Hematopoietic multipotent progenitor cell treated with erythropoietin and hydrocortisone succinate and interleukin-3 and kit ligand, for 17 days (in vitro differentiated cells): ENCODE measurements at places on chromosomes 1 and 21.

DNA sequence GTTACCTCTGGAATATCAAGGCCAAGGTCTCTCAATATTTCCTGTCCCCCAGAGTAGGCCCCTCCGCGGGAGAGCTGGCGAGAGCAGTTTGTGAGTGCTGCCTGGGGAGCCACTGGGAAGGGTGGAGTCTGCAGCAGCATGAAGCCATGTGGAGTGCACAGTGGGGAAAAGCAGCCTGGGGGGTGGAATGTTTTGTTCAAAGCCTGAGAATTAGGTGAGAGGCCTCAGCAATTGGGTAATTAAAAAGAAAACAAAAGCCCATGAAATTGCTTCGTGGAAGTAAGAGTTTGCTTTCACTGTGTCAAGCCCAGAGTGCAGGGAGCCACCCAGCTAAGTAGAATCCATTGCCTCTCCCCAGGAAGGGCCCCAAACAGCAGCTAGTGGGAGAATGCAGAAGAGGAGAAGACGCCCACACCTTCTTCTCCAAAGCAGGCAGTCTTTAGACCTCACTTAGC lies 30.2 kb upstream of the DISC1 start:
- no peak for DNase-seq

- no peak for DNase-seq
Measured at GRCh38 chr1:116382857-116383483, 9.9 kb downstream of the ATP1A1 start.

DNA sequence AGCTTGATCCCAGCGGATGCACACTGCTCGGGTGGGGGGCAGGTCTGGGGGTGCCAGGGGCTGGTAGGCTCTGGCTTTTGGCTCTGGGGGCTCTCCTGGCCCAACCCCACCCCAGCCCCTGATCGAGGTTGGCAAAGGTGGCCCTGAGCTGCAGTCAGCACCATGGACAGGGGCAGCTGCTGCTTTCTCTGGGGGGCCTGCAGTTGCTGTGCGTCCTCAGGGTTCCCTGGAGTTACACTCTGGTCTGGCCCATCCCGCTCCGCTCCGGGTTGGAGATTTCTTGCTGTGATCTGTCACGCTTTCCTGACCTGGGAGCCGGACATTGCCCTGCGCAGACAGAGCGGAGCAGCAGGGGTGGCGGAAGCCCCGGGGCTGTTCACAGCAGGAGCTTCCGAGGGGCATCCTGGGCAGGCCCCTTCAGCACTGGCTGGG lies 8.0 kb upstream of the PLCH2 start:
- DNase-seq: no peak

GRCh38 chr1:43491061-43491460 lies 37.3 kb upstream of the HYI start:
- DNase-seq: no peak

GRCh38 chr1:67883069-67883468 lies 49.8 kb upstream of the GNG12 start:
- no peak for DNase-seq

- DNase-seq: peak; percentile 45
Measured at GRCh38 chr1:62391369-62391971, 45.4 kb upstream of the USP1 start.

- no peak for DNase-seq
Measured at GRCh38 chr21:14080764-14081096, 130.0 kb downstream of the LIPI start.

DNA sequence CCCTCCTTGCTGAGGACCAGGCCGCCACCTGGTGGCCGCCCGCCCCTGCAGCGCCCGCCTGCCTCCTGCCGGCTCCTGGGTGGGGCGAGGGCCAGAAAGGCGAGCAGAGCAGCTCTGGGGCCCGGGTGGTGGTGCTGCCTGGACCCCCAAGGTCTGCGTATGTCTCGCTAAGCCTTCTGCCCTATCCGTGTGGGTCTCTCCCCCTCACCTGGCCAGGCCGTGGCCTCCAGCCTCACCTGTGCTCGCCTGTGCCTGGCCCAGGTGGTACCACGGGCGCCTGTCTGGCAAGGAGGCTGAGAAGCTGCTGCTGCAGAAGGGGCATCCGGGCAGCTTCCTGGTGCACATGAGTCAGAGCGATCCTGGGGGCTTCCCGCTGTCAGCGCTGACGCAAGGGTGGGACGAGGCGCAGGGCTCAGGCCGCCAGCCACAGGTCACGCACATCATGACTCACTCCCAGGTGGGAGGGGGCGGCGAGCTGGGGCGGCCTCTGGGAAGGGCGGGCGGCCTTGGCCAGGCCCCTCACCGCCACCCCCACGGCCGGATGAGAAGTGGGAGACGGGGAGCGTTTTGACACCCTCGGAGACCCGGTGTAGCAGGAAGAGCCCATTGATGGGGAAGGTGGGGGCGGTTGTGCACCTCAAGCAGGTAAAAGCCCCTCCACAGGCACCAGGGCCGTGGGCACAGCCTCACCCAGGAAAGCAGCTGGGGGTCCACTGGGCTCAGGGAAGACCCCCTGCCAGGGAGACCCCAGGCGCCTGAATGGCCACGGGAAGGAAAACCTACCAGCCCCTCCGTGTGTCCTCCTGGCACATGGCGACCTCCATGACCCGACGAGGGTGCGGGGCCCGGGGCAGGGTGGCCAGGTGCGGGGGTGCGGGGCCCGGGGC lies 9.9 kb downstream of the RNF223 start:
- DNase-seq: peak; percentile 46

DNA sequence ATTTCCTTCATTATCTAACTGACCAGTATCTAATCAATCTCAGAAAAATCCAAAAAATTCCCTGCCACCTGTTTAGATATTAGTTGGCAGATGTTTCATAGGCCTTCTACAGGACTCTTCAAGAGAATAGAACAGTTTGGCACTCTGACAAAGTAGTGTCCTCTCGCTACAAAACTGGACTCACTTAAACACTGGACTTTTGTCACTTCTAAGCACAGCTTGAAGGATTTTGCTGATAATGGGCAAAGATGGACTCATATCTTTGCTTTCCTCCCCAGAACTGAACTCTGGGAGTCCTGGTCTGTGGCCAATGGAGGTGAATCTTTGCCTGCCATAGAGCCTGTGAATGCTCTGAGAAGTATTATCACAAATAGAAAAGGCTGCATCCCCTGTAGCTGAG lies 58.2 kb upstream of the ZNF326 start:
- DNase-seq: no peak

DNA sequence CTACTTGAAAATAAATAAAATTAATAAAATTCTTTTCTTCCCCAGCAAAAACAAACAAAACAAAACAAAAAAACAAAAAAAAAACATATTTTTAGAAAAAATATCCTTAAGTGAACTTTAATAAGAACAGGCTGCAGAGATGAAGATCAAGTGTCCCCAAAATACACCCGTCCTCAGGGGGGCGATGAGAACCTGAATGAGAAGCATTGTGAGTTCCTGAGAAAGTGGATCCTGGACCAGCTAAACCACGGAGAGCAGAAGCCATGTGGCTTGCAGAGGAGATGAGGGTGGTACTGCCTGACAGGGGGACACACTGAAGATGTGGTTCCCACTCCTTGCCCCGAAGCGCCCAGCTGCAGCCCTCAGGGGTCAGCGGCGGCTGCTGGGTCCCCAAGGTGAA lies 89.3 kb downstream of the ITPKB start:
- DNase-seq: no peak

DNA sequence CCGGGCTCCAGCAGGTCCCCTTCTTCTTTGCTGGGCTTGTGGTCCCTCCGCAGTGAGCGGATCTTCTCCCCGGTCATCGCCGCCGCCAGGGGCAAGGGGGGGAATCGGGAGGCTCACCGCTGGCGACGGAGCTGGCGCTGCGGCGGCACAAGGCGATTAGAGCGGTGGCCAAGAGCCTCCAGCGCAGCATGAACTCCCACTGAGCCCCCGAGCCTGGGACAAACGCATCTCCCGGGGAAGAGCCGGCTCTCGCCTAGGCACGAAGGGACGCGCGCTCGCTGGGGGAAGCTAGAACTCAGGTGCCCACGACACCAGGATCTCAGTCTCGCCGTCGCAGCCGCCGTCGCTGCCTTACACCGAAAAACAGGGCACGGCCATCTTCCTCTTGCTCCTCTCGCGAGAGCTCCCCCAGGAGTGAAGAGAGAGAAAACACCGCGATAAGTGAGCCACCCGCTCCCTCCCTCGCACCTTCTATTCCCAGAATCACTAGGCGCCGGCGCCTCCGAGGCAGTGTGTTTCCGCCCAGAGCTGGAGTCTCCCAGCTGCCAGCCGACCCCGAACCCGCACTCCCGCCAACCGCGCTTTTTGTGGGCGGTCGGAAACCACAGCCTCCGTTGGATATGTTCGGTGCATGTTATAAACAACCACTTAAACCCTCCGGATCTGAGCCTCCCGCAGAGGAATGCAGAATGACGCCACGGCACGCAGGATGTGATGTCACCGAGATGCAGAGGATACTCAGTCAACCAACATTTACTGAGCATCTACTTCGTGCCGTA lies at the start of gene ANKRD13C:
TSS of gene ANKRD13C (minus strand) at position 391 of the 779 bp plus-strand sequence. CDS start at position 77, 314 bp downstream.
- DNase-seq: peak; percentile 95

DNA sequence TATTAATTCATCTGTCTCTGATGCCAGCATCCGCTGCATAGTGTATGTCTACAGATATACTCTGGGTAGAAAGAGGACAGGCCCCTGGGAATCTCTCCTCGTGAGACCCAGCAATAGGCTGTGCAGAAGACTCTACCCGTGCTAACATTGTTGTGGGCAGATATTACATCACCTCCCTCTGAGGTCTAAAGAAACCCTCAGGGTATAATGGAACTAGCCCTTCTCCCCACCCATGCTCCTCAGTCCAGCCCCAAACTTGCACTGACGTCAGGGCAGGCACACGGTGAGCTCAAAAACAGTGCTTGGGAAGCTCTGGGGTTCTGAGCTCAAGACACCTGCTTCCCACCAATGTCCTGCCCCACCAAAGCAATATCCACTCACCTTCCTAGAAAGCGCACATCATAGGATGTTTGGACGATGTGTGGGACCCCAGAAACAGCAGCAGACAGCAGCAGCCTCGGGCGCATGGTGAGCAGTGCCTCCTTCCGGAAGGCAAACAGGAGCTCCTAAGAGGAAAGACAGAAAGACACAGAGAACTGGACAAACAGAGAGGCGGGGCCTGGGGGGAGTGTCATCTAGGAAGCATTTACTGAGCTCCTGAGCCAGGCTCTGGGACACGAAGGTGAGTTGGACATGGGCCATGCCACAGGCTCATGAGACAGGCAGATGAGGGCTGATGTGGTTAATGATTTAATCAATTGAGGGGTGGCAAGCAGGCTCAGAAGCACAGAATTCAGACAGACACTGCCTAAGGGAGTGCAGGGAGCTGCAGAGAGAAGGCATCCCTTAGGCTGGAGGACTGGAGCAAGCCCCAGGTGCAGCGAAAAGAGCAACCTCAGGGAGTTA lies 4.8 kb downstream of the OVGP1 start:
- DNase-seq: no peak

GRCh38 chr21:46264690-46265144 lies 20.7 kb downstream of the MCM3AP start:
- DNase-seq: peak; percentile 57

DNA sequence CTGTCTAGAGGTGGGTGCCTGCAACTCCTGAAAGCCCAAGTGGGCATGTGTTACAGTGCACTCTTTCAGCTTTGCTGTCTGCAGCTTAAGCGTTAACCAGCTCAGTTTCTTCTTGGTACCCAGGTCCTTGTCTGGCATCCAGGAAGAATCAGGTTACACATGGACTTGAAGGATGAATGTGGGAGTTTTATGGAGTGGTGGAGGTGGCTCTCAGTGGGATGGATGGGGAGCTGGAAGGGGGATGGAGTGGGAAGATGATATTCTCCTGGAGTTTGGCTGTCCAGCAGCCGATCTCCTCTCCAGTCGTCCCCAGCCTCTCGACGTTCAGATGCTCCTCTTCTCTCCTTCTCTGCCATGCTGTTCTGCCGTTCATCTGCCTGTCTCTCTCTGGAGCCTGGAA lies 9.4 kb downstream of the METTL18 start:
- no peak for DNase-seq

DNA sequence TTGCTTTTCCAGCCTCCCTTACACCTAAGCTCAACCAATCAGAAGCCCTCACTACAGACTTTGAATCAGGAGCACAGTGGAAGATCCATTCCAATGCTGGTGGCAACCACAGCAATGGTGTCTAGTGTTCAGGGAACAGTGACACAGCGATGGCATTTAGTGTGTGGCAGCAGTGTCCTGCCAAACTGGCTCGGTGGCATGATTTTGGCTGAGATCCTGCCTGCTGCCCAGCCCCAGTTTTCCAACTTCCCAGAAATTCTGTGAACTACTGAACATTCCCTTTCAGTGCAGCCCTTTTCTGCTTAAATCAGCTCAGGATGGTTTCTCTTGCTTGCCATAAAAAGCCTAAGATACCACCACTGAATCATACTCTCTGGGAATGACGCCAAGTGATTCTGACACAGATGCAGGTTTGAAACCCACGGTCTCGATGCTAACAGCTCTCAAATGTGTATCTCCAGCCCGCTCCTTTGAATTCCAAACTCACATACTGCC lies 8.8 kb downstream of the ASAP3 start:
- DNase-seq: no peak

GRCh38 chr1:48617252-48617651 lies 145.2 kb upstream of the SPATA6 start:
- DNase-seq: no peak

GRCh38 chr1:17912491-17912890 lies 157.4 kb downstream of the ACTL8 start:
- DNase-seq: no peak

DNA sequence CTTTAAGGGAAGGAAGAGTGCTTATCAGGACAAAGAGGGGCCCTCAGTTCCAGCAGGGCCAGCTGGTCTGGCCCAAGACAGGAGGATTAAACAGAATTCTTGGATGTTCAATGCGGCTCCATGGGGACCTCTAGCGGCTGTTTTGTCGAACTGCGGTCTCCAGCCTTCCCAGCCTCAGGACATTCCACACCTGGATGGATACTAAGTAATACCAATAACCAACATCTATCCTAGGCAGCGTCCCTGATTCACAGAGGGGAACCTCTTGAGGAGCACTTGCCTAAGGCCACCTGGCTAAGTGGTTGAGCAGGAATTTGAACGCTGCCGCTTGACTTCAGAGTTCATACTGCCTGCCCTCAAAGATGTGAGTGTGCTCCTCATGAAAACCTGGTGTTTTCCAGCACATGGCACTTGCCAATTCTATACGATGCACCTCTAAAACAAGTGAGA lies 15.5 kb upstream of the CD247 start:
- DNase-seq: peak; percentile 82

DNA sequence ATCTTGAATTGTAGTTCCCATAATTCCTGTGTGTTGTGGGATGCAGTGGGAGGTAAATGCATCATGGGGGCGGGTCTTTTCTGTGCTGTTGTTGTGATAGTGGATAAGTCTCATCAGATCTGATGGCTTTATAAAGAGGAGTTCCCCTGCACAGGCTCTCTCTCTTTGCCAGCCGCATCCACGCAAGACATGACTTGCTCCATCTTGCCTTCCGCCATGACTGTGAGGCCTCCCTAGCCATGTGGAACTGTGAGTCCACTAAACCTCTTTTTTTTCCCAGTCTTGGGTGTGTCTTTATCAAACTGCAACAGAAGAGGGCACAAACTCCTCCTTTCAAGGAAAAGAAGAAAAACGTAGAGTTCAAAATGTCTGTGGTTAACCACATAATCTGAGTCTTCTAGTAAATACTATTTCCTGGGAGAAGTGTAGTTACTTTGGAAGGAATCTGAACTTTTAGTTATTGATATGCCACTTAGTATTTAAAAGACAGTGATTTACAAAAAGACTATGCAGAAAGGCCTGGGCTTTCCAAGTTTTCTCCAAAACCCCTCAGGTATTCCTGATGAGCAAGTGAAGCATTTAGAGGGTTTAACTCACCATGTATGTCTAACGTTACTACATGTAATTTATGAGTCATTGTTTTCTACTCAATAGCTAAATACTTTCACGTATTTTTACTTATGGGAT lies 10.0 kb downstream of the ADAMTS1 start:
- no peak for DNase-seq

- DNase-seq: no peak
Measured at GRCh38 chr21:31493350-31493880, 149.4 kb upstream of the TIAM1 start.
